NCI-H146 (cell line): ENCODE measurements at places on chromosomes 11 and 22.
A peak's percentile ranks its signal among the peaks of the same experiment; 100 is the strongest.

- no peak for DNase-seq
Measured at GRCh38 chr11:85619499-85619898, 7.6 kb downstream of the DLG2 start.

DNA sequence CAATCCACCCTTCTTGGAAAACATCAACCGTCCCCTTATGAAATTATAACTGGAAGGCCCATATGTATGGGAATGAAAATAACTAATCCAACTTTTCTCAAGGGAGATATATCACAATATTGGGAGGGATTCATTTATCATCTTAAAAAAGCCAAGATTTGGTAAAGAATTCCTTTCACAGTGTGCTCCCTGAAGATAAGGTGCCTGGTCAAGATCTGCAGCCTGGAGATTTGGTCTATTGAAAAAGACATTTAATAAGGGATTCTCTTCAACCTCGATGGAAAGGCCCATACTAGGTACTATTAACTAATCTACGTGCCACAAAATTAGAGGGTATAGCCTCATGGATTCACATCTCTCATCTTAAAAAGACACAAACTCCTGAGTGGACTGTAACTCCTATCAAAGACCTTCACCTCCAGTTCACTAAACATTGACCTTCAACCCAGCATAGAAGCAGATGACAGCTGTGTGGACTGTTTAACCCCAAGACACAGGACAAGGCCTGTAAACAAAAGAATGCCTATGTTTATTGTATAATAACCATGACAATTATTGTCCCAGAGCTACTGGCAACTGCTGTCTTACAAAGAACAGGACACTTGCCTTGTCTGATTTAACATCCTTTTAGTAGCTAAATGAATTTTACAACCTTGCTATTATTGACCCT, 4.8 kb upstream of the FDX1 start:
- no peak for DNase-seq

GRCh38 chr11:133938166-133938565, 18.6 kb downstream of the IGSF9B start:
- no peak for DNase-seq

DNA sequence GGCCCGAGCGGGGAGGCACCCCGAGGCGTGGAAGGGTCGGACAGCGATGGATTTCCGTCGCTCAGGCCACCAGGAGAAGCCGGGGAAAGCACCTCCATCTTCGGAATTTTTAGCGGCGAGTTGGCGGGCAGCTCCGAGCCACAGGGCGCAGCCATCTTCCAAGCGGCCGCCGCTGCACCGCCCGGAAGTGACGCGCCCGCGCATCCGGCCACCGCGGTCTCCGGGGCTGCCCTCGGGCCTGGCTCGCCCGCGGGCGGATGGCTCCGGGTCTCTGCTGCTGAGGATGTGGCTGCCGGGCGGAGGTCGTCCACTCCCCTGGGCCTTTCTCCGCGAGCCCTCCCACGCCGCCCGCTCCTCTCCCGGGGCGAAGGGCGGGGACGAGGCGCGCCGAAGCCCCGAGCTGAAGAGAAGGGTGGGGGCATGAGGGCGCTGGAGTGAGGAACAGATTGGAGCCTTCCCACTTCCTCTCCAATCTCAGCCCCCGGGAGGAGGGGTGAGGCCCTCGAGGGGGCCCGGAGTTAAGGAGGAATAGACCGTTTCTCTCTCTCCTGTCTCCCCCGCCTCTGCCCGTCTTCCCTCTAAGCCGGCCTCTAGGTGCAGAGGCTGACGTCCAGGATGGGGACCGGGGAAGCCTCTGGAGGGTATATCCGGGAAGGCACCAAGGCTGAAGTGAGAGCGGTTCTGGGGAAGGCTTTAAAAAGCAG, at the start of gene MSANTD2:
Gene MSANTD2 (minus strand): TSS at position 181 of the 704 bp plus-strand sequence. CDS start 26 bp downstream, at position 155.
- DNase-seq, result peak; percentile 83

DNA sequence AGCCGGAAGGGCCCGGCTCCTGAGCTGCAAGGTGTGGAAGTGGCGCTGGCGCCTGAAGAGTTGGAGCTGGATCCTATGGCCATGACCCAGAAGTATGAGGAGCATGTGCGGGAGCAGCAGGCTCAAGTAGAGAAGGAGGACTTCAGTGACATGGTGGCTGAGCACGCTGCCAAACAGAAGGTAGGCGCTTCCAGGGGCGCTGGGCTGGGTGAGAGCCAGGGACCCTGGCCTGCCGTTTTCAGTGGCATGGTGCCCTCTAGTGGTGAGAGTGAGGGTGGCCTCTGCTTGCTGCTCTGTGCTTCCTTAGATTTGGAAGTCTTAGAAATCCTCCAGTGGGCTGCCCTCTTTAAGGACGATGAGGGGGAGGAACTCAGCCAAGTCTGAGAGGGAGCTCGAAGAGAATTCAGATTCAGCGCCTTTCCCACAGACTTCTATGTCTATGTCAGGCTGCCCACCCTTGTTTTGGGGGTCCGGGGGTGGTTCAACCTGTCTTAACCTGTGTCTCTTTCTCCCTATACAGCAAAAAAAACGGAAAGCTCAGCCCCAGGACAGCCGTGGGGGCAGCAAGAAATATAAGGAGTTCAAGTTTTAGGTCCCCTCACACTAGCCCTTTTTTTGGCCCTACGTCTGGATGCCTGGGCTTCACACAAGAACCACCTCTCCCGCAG, 1.8 kb upstream of the PACS1 start:
- peak; percentile 53 for DNase-seq

DNA sequence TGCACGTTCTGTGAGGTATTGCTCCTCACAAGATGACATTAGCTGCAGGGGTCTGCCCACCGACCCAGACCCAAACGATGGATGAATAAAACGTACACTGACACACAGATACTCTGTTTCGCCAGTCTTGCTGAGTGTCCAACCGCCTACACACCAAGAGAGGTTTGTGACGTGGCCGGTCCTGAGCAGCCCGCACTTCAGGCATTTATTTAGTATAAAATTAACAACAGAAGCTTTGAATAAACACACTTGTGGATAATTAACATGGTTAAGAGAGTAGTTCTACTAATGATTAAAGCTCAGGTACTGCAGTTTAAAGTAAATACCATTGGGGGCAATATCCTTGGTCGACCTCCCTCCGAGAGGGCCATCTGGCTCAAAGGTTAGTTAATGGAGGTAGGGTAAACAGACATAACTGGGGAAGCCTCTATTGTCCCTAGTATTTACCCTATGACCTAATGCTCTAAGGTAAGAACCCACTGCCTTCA, 75.7 kb downstream of the CCDC83 start:
- DNase-seq, result peak; percentile 88

DNA sequence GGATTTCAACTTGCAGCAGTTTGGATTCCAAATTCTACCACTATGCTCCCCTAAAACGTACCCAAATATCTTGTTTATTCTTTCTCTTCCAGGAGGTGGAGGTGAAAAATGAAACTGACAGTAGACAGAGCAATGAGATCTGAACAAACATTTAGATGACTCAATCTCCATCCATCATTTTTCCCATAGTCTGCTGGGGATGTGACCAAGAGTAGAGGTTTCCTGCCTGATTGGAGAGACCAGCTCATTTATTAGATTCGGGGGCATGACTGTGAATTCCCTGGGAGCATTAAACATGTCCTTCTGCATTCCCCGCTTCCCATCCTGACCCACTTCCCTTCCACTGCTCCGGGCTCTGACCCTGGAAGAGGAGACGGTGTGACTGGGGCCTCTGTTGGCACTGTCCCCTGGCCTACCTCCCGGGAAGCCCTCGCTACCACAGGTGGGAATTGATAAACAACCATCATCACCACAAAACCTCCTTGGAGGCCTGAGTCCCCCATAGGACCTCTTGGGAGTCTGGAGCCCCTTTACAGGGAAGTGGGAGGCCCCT, 20.3 kb downstream of the DKK3 start:
- no peak for DNase-seq

- DNase-seq, result peak; percentile 30
Measured at GRCh38 chr11:71580057-71581003, 2.3 kb downstream of the KRTAP5-11 start.

GRCh38 chr11:91880660-91881059, 344.0 kb upstream of the FAT3 start:
- no peak for DNase-seq

GRCh38 chr11:70416881-70417280, 18.6 kb downstream of the CTTN start:
- no peak for DNase-seq

DNA sequence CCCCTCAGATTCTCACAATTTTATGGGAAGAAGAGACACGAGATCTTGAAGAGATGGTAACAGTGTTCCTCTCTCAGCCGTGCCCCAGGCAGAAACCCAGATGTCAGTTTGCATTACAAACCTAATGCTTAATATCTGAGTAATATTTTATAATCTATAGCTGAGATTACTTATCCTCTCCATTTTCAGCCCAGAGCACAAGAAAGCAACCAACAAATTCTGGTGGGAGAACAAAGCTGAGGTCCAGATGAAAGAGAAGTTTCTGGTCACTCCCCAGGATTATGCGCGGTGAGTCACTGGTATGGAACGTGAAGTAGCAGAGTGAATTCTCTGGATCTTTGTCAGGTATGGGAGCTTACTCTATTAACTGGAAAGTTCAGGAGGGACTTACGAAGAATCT, 884 bp downstream of the CENATAC start:
- no peak for DNase-seq

- DNase-seq, result peak; percentile 81
Measured at GRCh38 chr22:33605666-33606065, 314.6 kb downstream of the LARGE1 start.

GRCh38 chr11:131903074-131903473, 532.7 kb downstream of the NTM start:
- no peak for DNase-seq

DNA sequence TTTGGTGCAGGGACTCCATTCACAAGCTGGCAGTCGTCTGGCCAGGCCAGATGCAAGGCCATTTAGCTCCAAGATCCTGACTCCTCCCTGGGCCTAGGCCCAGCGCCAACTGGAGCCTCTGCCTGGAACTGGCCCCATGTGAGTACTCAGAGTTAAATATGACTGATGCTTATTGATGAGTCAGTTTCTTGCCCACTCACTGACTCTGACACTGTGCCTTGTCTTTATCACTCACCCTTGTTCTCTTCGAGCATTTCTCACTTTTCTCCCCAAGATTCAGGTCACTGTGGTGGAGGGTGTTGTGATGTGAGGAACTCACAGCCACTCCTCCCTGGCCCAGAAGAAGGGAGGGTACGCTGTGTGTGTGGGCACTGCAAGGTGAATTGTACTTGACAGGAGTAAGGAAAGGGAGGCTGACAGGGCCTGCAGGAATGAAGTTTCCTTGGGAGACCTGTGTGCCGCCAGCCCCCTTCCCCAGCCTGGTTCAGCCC, 23.2 kb upstream of the ST3GAL4 start:
- DNase-seq, result no peak

DNA sequence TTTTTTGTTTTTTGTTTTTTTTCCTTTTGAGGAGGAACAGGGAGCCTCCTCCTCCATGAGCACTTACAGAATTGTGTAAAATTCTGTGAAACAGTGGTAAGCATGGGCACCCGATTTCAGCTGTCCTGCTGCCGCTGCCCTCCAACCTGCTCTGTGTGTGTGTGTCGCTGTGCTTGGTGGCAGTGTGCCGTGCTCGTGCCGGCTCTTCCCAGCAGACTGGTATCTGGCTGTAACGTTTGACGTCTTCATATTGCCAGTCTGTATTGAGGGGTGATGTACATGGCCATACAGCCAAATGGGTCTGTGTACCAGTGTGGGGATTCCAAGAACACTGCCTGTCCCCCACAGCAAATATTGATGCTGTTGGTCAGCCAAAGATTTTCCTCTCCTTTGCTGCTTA, 97.1 kb downstream of the CWC15 start:
- no peak for DNase-seq
